ENCODE measurements at places on chromosomes 6 and 20.

- no peak for DNase-seq
Measured at GRCh38 chr20:34843421-34843820, 18.0 kb upstream of the NCOA6 start.

- DNase-seq, result no peak
Measured at GRCh38 chr6:96468681-96469224, 52.9 kb upstream of the UFL1 start.

DNA sequence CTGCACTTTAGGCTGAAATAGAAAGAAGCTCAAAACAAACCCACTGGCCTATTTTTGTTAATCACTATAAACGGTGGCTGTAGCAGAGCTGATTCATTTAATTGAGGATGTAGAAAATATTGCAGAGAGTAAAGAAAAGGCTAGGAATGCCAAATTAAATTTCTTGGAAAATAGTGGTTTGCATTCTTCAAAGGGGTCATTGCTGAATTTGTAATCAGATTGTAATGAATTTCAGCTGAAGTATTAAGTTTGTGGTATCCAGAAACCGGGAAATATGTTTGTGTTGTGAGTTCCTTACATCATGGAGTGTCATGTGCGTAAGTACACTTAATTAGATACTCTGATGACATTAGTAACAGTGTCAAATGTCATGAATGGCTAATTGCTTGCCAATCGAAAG lies 203.0 kb downstream of the SAMD5 start:
- no peak for DNase-seq

DNA sequence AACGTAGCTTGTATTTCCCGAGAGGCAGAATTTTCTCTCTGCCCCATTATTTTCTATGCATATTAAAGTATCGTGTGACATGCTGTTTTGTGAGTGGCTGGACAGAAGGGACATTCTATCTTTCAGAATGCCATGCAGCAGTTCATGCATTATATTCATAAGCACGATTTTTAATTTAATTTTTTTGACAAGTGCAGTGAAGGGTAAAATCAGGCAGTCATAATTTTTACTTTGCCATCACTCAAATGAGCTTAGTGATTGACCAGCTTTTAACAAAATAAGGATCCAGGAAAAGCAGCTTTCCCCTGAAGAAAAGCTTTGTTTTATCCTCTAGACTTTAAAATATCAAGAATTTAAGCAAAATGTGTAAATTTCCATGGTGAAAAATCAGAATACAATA lies 673.3 kb downstream of the KIF16B start:
- no peak for DNase-seq

- DNase-seq, result no peak
Measured at GRCh38 chr20:53124075-53124551, 152.0 kb downstream of the TSHZ2 start.

DNA sequence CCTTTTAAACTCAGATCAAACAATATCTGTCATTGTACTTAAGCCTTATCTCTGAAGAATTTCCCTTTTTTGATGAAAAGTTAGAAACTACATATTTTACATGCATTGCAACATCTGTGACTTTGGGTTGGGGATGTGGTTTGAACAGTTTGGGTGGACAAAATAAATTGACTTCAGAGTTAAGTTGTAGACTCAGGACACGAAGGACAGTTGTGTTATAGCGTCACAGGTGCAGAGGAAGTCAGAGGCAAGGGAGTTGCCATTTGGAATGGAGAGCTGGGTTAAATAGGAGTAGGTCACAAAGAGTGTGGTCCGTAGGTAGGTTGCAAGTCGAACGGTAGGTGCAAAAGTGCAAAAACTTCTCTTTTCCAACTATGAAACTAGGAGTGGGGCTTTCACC lies 46.0 kb downstream of the ZFAND3 start:
- DNase-seq, result no peak

DNA sequence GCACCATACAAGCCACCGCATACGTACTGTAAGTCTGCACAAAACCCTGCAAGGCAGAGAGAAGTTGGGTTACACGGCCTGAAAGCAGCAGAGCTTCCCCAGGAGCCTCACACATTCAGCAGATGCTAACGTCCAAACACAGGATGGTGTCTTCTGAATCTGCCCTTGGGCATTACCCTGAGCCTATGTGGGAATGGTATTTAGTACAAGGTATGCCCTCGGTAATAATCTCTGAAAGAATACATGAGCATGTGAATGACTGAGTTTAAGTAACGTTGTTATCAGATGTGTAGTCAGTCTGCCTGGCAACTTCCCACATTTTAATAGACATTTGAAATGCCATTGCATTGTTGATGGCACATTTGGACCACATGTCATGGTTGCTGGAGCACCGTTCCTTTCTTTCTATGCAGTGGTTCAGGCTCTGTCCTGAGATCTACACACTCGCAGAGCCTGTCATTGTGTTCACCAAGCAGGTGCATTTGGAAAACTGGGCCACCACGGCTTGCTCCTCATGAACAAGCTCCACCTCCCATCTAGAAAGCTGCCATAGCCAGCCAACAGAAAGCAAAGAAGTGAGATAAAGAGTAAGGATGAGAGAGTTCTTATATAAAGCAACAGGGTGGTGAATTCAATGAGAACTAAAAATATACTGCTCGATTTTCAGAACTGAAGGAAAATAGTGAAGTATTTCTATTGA lies 136.5 kb upstream of the GGTLC1 start:
- no peak for DNase-seq

- peak; percentile 70 for DNase-seq
Measured at GRCh38 chr20:37511610-37512275, 9.3 kb upstream of the NNAT start.

DNA sequence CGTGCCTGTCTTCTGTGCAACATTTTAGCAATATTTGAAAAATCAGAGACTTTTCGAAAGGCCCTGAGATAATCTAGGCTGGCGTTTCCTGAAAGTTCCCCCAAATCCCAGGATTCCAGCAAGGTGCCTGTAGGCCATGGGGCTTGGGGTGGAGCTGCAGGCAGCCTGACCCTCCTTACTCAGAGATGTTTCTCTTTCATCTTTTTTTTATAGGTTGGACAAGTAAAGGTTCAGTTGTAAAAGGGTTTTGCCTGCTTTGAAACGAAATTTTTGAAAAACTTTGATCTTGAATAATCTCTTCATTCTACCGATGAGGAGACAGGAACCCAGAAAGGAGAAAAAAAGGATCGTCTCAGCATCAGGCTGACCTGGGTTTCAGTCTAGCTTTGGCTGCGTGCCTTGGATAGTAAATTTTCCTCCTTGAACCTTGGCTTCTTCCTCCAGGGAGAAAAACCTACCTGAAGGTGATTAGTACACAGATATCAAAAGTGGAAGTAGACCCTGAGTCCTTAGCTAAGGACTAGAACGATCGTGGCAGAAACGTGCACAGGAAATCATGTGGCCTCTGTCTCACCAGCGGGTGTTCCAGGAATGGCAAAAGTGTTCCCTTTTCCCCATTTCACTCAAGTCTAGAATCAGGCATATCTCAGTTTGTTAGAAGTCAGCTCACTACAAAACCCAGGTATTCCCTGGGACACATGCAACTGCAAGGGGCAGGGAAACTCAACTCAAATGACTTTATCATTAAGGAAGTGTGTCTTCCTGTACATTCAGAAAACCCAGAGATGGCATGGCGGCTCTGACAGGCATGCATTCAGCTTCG lies 128.2 kb upstream of the PTPN1 start:
- no peak for DNase-seq
